Testis (tissue), 5 donors: ENCODE measurements at places on chromosomes 12 and 14. TPM values are rescaled to one million over a fixed set of nuclear protein-coding genes. Genes with fewer than 3 reads are reported as not detected.

Gene C14orf119
- 17.7 TPM for total RNA-seq

Gene MYH6
- total RNA-seq: 0.12 TPM

Gene KRT80
- total RNA-seq: 0.50 TPM

Gene CCDC177
- 1.7 TPM for total RNA-seq

- no peaks in the 10 kb centered on the region for H3K36me3 ChIP-seq
- DNase-seq: no peak
- H3K27ac ChIP-seq: no peak overlapping the region
- no peak overlapping the region for H3K4me3 ChIP-seq
Measured at GRCh38 chr12:46439793-46440511, 67.4 kb upstream of the SLC38A2 start.

Gene PIANP
- 3.3 TPM for total RNA-seq

GRCh38 chr12:52837413-52837741 lies 3.3 kb upstream of the KRT79 start:
- no peaks in the 10 kb centered on the region for H3K36me3 ChIP-seq
- H3K27ac ChIP-seq: no peak overlapping the region
- no peaks in the 10 kb centered on the region for H3K27me3 ChIP-seq
- DNase-seq: no peak

- H3K4me3 ChIP-seq: no peak overlapping the region
- no peaks in the 10 kb centered on the region for H3K27me3 ChIP-seq
- no peak for DNase-seq
Measured at GRCh38 chr12:123859035-123859434, 96.9 kb downstream of the DNAH10 start.

Gene ANHX
- total RNA-seq: 9.6 TPM

- no peak overlapping the region for H3K27ac ChIP-seq
- no peak overlapping the region for H3K4me3 ChIP-seq
Measured at GRCh38 chr14:76599559-76600287, 161.5 kb upstream of the VASH1 start.

Gene RPGRIP1
- total RNA-seq: 38.9 TPM

DNA sequence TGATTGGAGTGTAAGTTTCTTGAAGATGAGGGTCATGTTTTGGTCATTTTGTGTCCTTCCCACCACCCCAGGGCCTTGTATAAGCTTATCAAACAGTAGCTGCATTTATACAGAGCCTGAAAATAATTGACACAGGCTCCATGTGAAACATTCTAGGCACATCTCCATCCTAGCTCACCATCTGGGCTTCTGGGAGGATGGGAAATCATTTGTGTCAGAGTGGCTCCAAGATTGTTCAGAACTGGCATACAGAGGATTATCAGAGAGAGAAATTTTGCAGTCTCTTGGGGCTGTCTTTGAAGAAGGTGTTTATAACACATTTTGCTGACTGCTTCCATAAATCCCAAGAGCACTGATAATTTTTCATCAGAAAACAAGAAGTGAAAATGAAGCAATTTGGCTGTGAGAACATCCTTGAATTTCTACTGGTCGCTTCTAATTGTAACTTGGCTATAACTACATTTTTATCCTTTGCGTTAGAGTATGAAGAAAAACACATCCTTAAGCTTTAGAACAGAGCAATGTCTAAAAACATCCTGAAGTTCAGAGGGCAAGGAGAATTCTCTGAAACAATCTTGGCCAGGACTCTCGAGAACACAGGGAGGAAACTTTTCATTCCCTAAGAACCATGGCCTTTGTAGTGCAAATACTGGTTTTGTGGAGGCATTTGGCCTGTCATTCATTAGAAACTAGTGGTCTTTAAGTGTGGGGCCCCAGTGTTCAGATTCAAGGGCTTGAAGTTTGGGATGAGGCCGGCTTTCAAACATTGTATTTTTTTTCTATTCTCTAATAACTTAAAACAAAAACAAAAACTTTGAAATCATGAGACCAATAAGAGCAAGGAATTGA lies 151.1 kb downstream of the DACT1 start:
- no peaks in the 10 kb centered on the region for H3K36me3 ChIP-seq
- H3K27me3 ChIP-seq: no peaks in the 10 kb centered on the region
- H3K4me1 ChIP-seq: peaks cover 7% of the 10 kb centered on the region
- DNase-seq: no peak
- H3K4me3 ChIP-seq: no peak overlapping the region

DNA sequence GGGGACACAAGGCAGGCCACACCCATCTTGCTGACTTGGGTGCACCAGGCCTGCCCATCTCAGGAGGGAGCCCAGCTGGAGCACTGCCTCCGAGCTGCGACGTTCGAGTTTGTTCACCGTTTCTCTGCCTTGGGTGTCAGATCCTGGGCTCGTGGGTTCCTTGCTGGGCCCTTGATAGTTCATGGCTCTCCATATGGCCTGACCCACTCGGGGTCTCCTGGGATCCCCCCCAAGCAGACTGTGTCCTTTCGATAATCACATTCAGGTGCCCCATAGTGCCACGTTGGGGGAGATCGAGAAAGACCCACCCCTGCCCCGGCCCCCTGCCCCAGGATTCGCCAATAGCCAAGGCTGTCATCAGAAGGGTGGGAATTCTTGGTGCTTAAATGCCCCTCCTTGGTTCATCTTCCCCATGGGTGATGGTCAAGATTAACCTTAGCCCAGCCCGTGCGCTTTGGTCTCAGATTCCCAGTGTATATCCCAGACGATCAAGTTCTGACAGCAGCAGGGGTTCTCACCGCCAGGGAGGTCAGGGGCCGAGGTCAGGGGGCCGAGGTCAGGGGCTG lies 7.4 kb downstream of the RFLNA start:
- no peaks in the 10 kb centered on the region for H3K27me3 ChIP-seq
- no peaks in the 10 kb centered on the region for H3K36me3 ChIP-seq
- no peak overlapping the region for H3K27ac ChIP-seq
- DNase-seq: no peak

- H3K36me3 ChIP-seq: no peaks in the 10 kb centered on the region
- no peak overlapping the region for H3K27ac ChIP-seq
- no peaks in the 10 kb centered on the region for H3K4me1 ChIP-seq
Measured at GRCh38 chr14:64550621-64551333, 1.0 kb downstream of the PPP1R36 start.

DNA sequence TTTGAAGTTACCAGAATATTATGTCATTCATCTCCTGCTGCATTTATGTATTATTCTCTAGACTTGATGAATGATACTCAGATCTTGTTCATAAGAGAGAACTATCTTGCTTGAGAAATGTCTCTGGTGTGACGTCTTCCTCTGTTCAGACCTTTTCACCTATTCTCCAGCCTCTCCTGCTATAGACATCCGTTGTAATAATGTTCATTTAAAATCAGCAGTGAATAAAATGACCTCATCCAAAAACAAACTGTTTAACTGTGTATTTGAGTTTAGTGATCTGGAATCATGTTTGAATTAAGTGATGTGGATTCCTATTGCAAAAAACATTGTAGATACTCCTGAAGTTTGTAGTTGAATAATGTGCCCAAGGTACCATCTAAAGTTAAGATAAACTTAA lies 487.1 kb downstream of the PCNX1 start:
- no peak overlapping the region for H3K27ac ChIP-seq
- no peaks in the 10 kb centered on the region for H3K36me3 ChIP-seq
- DNase-seq: no peak
- no peaks in the 10 kb centered on the region for H3K4me1 ChIP-seq
- no peaks in the 10 kb centered on the region for H3K27me3 ChIP-seq
- H3K4me3 ChIP-seq: no peak overlapping the region

- H3K4me1 ChIP-seq: no peaks in the 10 kb centered on the region
- no peak overlapping the region for H3K27ac ChIP-seq
- H3K27me3 ChIP-seq: no peaks in the 10 kb centered on the region
- H3K4me3 ChIP-seq: no peak overlapping the region
- no peaks in the 10 kb centered on the region for H3K36me3 ChIP-seq
Measured at GRCh38 chr12:125114365-125115141, 49.3 kb downstream of the AACS start.

Gene PDE3A
- total RNA-seq: 4.8 TPM

Gene ESR2
- 19.8 TPM for total RNA-seq

Gene C14orf132
- 2.5 TPM for total RNA-seq

DNA sequence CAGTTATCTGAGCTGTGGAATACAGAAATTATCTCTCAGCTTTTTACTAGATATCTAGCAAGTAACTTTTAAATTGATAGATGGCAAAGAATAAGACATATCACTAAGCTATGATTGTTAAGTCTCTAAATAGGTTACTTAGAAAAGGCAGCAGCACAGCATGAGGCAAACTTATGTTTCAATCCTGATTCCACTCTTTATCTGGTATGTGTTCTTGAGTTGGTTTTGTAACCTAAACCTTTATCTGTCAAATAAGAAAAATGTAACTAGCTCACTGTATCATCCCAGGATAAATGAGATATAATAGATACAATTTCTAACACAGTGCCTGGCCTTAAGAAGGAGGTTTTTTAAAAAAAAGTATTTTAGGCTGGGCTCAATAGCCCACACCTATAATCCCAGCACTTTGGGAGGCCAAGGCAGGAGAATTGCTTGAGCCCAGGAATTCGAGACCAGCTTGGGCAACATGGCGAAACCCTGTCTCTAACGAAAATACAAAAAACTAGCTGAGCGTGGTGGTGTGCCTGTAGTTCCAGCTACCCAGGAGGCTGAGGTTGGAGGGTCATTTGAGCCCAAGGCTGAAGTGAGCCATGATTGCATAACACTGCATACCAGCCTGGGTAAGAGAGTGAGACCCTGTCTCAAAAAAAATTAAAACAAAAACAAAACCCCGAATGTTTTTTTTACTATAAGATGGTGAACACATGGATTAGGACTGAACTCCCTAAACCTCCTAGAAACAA lies 56.8 kb downstream of the HEATR5A start:
- peaks cover 5% of the 10 kb centered on the region for H3K4me1 ChIP-seq
- H3K27ac ChIP-seq: peak overlapping the region; percentile 11
- H3K36me3 ChIP-seq: no peaks in the 10 kb centered on the region

Gene INSM2
- total RNA-seq: 2.3 TPM

GRCh38 chr14:50560931-50561285 lies 963 bp downstream of the ATL1 start:
- H3K4me3 ChIP-seq: peak overlapping the region; percentile 73
- no peaks in the 10 kb centered on the region for H3K27me3 ChIP-seq
- H3K36me3 ChIP-seq: no peaks in the 10 kb centered on the region
- DNase-seq: peak; percentile 77
- peak overlapping the region; percentile 92 for H3K27ac ChIP-seq
- peaks cover 4% of the 10 kb centered on the region for H3K4me1 ChIP-seq

DNA sequence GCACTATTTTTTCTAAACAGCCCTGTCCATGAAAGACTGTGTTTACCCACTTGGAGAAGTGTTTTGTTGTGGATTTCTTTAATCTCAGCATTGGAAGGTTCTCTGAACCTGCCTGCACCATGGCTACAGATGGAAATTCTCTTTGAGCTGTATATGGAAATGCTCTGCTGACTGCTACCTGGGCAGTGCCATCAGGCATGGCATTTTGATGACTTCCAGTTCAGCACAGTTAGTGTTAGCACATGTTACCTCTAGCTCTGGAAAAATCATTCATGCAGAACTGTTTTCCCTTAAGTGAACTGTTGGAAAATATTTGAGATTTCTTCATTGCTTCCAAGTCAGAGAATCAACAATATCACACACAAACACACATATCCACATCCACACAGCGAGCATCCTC lies 52.6 kb upstream of the RIC8B start:
- no peak overlapping the region for H3K27ac ChIP-seq
- no peaks in the 10 kb centered on the region for H3K36me3 ChIP-seq
- H3K27me3 ChIP-seq: no peaks in the 10 kb centered on the region
- no peak overlapping the region for H3K4me3 ChIP-seq
- no peak for DNase-seq

DNA sequence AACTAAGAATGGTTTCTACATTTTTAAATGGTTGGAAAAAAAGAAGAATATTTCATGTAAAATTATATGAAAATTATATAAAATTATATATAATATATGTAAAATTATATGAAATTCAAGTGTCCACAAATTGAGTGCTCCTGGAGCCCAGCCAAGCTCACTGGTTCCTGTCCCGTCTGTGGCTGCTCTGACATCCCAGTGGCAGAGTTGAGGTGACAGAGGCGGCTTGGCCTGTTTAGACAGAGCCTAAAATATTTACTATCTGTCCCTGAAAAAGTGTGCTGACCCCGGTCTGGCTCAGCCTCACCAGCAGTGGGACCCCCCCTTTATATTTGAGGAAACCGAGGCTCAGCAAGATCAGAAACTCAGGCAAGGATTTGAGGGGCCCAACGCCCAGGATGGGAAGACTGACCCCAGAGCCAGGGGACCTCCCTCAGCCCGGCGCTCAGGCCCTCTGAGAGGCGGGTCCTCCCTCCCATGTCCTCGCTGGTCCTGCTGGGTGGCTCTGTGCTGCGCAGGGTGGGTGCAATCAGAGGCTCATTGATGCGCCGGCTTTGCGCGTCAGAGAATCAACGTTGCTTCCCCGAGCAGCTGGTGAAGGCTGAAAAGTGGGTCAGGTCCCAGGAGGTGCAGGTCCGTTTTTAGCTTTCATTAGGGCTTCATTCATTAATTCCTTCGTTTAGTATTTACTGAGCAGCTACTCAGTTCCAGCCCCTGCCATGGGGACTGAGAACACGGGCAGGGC lies 21.5 kb upstream of the BEGAIN start:
- peak; percentile 35 for DNase-seq
- H3K27ac ChIP-seq: no peak overlapping the region
- H3K4me1 ChIP-seq: peaks cover 6% of the 10 kb centered on the region
- H3K4me3 ChIP-seq: no peak overlapping the region

DNA sequence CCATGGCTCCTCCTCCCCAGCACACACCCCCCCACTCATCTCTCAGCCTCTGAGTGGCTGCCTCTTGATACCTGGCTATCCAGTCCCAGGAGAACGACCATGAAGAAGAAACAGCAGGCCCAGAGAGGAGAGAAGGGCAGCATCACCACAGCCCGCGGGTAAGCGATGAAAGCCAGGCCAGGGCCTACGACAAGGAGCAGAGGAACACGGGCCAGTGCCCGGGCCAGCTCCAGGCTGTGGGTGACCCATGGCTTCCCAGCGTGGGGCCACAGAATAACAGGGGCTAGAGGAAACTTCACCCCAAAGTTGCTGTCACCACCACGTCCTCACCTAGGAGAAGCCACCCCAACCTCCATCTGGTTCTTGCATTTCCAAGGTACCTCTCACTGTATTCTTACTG lies 10.4 kb upstream of the SLC6A12 start:
- no peaks in the 10 kb centered on the region for H3K4me1 ChIP-seq
- no peak overlapping the region for H3K4me3 ChIP-seq
- H3K36me3 ChIP-seq: no peaks in the 10 kb centered on the region
- H3K27me3 ChIP-seq: no peaks in the 10 kb centered on the region
- no peak for DNase-seq

GRCh38 chr12:49058366-49059044 lies 2.1 kb downstream of the KMT2D start:
- H3K27ac ChIP-seq: peak overlapping the region; percentile 96
- no peaks in the 10 kb centered on the region for H3K36me3 ChIP-seq
- H3K4me3 ChIP-seq: peak overlapping the region; percentile 92
- DNase-seq: no peak

Gene PTPRB
- total RNA-seq: 7.2 TPM

Gene KRT6A
- total RNA-seq: 0.63 TPM
